ENCODE measurements at places on chromosomes 13 and 19.
A peak's percentile ranks its signal among the peaks of the same experiment; 100 is the strongest.

GRCh38 chr13:59979589-59979988 lies 184.1 kb downstream of the DIAPH3 start:
- no peak for DNase-seq

GRCh38 chr19:42487032-42487797 lies 41.1 kb downstream of the CEACAM1 start:
- DNase-seq, result no peak

GRCh38 chr19:41939861-41940730 lies 11.8 kb upstream of the ERFL start:
- no peak for DNase-seq

DNA sequence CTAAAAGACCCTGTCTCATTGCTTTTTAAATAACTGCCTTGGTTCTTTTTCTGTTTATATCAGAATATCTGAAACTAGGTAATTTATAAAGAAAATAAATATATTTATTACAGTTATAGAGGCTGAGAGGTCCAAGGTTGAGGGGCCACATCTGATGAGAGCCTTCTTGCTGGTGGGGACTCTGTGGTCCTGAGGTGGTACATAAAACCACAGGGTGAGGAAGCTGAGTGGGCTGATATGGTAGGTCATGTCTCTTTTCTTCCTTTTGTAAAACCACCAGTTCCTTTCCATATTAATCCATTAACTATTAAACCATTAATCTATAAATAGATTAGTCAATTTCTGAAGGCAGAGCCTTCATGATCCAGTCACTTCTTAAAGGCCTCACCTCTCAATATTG lies 109.5 kb upstream of the SPRY2 start:
- DNase-seq, result no peak

- DNase-seq, result no peak
These were observed 295.4 kb downstream of the SLITRK6 start for GRCh38 chr13:85503797-85504196.

GRCh38 chr13:106352850-106353249 lies 182.6 kb downstream of the EFNB2 start:
- no peak for DNase-seq

- DNase-seq, result peak; percentile 32
These were observed 46.8 kb downstream of the TEX26 start for GRCh38 chr13:30978981-30979956.

DNA sequence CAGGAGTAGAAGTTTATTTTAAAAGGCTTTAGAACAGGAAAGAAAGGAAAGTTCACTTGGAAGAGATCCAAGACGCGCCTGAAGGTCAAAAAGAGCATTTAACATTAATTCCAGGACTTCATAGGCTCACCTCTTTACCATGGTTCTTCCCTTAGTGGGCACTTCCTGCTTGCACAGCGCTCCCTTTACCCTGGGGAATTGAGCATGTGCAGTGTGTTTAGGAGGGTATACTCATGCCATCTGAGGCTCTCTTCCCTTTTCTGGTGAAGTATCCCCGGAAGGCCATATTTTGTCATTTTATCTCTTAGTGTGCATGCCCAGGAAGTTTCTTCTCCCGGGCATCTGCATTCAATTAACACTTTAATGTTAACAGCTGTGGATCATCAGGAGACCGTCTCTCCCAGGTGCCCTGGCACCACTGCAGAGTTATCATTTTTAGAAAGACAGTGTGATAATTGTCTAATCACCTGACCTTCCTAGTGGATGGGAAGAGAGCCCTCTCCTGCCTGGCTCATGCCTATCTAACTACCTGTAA lies 66.1 kb upstream of the ABCC4 start:
- no peak for DNase-seq

GRCh38 chr19:21691661-21692060 lies 75.7 kb downstream of the ZNF100 start:
- no peak for DNase-seq

DNA sequence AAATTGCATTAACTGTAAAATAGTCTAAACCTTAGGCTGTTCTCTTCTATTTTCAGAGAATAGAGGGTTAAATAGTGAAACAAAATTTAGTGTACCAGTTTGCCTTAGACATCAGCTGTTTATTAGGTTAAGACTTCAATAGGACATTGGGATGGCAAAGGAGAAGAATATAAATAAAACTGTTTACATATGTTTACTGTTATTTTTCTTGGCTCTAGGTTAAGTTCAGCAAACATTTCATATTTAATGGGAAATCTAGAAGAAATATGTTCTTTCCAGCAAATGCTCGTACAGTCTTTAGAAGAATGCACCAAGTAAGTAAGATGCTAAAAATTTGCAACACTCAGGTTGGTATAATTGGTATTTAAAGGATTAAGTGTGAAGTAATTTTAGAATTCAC lies 76.5 kb upstream of the TEX29 start:
- no peak for DNase-seq

GRCh38 chr13:94617389-94618000 lies 15.8 kb downstream of the GPR180 start:
- no peak for DNase-seq

GRCh38 chr13:98328511-98328910 lies 151.4 kb upstream of the RNF113B start:
- DNase-seq, result no peak

DNA sequence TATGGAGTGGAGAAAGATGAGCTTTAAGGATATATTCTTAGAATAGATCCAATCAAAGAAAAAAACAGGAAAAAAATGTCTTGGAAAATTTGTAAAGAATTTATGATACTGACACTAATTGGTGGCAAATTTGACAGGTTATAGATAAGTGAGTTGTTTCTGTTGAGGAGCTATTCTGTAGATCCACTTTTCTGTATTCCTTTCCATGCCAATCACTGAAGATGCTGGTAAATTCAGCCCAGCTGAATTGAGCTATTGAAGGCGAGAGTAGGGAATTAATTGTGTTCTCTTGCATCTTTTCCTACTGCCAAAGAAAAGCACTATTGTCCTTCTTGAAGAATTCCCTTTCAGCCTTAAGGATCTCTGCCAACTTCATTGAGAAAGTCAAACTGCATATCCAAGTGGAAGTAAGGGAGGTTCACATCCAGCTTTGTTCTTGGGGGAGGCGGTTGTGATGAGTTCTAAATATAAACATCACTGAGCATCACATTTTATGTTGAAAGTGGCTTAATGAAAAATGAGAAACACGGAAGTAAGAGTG lies 113.1 kb downstream of the PCDH9 start:
- DNase-seq, result no peak

DNA sequence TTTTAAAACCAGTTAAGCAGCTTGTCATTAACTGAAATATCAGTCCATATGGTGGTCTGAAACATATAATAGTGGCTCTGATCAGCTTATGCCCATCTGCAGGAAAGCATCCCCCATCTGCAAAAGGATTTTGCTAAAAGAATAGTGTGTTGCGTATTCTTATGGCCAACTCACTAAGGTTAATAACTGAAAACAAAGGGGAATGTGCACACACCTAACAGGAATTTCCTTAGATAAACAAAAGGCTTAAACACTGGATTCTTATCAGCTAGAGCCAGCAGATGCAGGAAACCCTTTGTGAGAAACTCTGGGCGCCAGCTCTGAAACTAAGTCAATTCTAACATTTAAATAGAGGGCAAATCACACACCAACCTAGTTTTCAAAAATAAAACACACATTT lies 22.1 kb downstream of the VPS36 start:
- no peak for DNase-seq

All from stimulated activated CD4-positive, alpha-beta T cell treated with anti-CD3 and anti-CD28 coated beads, Interleukin-4, amount 100 ng/mL, for 48 hours (primary cell).